ENCODE measurements at places on chromosomes 7 and 10.

GRCh38 chr10:12661671-12662070 lies 312.3 kb downstream of the CAMK1D start:
- DNase-seq: no peak

GRCh38 chr7:140005754-140006503 lies 56.8 kb downstream of the PARP12 start:
- peak; percentile 22 for DNase-seq

DNA sequence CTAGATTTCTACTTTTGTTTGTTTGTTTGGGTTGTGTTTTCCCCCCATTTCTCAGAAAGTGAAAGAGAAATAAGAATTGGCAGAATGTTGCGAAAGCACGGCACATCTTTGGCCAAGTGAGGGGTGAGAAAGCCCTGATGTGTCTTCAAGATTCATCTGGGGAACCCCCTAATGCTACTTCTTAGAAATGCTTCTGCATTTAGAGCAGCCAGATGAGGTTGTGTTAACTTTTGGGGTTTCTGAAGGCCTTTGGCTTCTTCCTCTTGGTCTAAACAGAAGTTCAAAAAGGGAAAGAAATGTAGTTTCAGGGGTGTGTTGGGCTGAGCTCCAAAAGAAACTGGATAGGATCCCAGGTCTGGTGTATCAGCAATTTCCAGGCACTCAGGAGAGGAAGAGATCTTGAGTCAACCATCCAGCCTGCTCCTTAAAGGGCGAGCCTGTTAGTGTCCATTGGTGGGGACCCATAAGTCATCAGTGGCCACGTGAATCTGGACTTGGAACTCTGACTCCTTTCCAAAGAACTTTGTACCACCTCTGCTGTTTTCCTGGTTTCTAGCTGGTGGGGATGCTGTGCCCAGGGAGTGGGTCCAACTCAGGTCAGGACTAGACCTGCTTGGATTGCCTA lies 6.5 kb downstream of the DUSP5 start:
- DNase-seq: peak; percentile 75

- DNase-seq: peak; percentile 39
Measured at GRCh38 chr10:71074176-71074755, 138.1 kb upstream of the UNC5B start.

GRCh38 chr10:77922566-77923179 lies 3.9 kb downstream of the DLG5 start:
- no peak for DNase-seq

- DNase-seq: no peak
Measured at GRCh38 chr10:45461034-45461433, 87.0 kb downstream of the ALOX5 start.

- no peak for DNase-seq
Measured at GRCh38 chr10:61164458-61165160, 220.6 kb upstream of the RHOBTB1 start.

- peak; percentile 26 for DNase-seq
Measured at GRCh38 chr10:49781247-49781646, 19.1 kb upstream of the OGDHL start.

DNA sequence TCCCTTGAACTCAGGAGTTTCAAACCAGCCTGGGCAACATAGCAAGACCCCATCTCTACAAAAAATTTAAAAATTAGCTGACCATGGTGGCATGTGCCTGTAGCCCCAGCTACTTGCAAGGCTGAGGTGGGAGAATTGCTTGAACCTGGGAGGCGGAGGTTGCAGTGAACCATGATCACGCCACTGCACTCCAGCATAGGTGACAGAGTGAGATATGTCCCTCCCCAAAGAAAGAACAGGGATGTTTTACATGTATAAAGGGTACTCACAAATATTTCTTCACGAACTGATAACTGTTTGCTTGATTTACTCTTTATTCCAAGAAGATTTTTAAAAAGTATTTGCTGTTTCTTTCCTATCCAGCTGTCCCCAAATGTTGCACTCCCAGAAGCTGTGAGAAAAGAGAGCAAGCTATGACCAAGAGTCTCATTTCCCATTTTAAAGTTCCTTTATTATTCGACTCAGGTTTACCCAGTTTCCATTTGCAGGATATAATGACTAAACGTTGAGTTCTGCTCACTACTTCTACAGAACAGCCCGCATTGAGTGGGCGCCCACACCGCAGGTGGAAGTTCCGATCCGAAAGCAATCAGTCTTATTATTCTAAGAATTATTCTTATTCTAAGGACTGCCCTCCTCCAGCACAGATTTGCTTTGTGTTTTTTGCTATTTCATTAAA lies 90.7 kb downstream of the APBB1IP start:
- DNase-seq: no peak

DNA sequence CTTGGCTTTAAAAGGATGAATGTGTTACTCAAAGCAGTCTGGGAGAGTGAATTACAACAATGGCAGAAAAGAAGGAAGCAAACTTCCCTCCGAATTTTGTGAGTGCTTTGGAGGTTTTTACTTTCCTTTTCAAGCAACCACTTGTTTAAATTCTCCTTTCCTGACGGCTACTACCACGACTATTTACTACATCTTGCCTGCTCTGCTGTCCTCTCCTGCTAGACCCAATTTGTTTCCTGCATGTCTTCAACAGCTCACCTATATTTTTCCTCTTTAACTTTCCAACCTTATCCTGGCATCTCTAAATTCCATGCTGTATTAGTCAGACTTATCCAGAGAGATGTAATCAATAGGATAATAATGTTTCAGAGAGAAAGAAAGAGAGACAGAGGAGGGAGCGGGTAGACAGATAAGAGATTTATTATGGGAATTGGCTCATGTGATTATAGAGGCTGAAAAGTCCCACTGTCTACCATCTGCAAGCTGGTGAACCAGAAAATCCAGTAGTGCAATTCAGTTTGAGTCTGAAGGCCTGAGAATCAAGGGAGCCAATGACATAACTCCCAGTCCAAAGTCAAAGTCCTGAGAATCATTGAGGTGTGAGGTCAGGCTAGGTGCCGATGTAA lies 42.8 kb upstream of the SLC13A1 start:
- no peak for DNase-seq

GRCh38 chr7:82044497-82045080 lies 274.7 kb upstream of the HGF start:
- DNase-seq: peak; percentile 57

DNA sequence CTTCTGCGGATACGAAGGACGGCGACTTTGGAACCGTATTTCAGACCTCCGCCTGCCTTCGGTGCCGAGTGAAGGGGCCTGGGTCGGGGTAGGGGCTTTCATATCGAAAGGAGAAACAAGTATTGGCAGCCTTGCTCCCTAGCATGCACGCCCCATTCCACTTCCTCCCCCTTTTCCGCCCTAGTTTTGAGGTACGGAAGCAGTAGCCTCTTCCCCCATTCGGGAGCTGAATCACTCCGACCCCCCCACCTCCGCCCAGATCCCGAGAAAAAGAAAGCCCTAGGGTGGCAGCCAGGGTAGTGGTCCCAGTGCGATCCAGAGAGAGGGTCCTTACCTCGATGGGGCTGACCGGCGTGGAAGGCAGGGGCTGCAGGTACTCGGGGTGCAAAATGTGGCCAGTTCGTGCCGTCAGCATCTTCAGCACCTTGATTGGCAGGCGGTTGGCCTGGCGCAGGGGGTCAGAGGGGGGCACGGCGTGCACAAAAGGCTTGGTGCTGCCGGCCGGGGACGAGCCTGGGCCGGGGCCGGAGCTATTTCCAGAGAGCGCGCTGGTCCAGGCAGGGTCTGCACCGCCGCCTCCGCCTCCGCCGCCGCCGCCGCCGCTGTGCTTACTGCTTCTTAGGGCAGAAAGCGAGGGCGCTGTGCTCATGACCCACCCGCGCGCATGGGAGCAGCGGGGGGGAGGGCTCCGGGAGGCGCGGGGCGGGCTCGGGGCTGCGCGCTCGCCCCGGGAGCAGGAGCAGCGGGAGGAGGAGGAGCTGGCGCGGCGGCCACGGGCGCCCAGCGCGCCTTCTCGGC lies 594 bp downstream of the ZNF503 start:
- peak; percentile 66 for DNase-seq

DNA sequence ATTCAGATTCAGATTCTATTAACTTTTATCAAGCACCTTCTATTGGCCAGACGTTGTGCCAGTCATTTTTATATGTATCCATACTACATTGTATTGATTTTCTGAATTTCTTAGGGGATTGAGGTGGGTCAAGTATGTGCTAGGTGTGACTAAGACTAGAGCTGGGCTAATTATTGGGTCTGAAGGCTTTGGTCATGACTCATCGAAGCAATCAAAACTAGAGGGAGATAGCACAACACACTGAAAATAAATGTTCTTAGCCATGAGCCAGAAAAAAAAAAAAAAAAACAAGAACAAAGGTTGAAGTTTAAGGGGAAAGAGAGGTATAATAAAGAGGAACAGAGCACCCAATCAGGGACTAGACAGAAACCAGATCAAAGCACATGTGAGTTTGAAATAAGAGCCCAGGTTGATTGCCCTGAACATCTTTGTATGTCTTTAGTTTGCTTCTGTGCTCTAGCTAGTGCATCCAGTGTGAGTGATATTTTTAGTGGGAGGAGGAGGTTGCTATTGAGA lies 171.6 kb upstream of the FOXP2 start:
- peak; percentile 57 for DNase-seq

DNA sequence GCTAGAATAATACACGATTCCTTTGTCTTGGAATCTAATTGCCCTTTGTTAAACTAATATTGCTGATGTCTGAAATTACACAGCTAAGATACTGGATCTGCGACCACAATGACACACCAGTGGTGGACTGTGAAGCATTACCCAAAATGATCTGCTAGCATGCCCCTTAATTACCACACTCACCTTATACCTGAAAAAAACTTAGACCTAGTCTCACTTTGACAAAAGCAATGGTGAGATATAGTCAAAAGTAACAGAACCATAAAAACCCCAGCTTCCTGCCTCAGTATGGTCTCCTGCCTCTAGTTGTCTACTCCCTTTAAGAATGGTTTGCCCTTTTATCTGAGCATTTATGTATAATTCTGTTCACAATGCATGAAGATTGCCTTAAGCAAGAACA lies 20.8 kb upstream of the ERVW-1 start:
- no peak for DNase-seq

DNA sequence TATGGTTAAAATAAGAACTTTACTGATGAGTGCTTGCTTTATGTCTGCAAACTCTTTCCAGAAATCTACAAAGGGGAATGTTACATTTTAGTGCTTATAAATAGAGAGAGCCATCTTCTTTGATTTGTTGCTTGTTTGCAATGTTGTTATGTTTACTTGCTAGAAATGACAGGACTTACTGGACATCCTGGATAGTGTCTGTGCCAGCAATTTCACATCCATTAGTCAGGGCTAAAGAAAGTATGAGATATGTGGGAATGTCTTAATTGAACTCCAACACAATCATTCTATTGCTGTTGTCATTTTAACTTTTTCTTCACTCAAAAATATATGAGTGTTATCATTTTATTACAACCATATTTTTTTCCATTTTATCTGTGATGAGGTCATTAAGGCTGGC lies 453.2 kb downstream of the TNS3 start:
- no peak for DNase-seq

DNA sequence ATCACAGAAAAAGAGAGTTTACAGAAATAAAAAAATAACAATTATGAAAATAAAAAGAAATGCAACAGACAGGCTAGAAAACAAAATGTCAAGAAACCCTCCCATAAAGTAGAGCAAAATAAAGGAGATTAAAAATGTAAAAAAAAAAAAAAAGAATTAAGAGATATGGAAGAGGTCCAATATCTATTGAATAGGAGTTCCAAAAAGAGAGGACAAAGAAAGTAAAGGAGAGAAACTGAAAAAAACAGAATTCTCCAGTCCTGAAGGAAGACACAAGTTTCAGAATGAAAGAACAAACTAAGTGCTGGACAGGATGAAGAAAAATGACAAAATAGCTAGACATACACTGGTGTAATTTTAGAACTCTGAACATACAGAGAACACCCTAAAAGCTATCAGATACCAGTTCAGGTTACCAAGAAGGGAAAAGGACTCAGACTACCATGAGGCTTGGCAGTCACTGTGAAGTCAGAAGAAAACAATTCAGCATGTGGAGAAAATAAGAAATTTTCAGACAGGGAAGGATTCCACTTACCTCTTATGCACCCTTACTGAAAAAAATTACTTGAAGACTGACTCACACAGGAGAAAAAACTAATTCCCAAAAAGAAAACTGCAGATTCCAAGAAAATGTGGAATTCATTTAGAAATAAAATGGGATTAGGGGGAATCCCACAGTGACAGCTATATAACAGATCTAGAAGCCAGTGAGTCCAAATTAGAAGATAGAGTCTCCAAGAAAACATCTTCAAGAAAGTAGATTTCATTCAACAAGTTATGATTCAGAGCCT lies 40.4 kb upstream of the ABLIM1 start:
- DNase-seq: peak; percentile 20

DNA sequence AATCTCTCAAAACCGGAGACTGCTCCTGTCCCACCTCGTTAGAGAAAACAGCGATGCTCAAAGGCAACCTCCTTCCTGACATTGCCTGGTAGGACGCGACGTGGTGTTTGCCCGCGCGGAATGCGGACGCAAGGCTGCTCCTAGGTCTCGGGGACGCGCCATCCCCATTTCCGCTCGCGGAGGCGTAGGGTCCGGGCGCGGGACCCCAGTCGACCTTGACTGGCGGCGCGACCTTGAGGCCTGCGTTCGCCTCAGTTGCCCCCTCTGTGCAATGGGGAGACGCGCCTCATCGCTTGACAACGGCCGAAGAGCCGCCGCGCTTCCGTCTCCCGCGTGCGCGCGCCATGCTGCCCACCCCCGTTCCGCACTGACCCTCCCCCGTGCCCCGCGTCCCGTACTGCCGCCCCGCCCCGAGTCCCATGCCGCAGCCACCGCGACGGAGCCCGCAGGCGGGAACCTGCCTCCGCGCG lies 412 bp upstream of the PPIA start:
- peak; percentile 71 for DNase-seq

DNA sequence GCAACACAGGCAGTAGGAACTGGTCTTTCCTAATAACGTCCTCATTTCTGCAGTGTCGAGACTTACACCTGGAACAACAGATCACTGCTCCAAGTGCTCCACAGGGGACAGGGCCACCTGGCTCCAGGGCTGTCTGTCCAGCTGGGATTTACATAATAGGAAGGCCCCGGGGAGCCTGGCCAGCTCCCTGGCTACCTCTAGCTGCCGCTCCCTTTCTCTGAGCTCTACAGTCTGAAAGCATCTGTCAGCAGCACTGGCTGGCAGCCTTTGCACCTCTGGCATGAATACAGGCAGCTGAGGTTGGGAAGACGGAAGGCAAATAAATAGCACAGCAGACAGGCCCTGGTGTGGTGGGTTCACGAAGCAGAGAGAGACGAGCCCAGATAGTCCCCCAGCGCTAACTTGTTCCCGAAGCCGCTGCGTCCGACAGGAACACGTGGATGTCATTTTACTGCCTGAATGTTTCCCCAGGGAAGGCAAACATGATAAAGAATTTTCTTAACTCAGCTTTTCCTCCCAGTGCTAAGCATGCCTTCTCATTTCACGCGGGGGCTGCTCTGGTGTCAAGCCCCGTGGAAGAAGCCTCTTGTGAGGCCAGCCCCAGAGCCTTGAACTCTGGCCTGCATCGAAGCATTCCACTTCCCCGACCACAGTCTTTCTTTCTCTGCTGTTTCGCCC lies 105.4 kb downstream of the ITIH5 start:
- no peak for DNase-seq

DNA sequence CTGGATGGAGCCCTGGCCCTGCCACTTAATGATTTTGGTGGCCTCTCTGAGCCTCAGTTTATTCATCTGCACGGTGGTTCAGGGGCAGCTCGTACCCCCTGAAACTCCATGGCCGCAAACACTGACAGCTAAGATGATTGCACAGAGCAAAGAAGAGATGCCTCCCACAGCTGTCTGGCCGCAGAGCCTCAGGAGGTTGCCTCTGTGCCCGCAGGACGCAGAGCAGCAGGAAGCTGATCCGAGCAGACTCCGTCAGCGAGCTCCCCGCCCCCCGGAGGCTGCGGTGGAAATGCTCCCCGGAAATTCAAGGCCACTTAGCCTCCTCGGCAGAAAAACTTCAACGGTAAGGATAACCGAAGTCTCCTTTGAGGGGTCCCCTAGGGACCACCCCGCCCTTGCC lies 30.2 kb upstream of the C10orf53 start:
- peak; percentile 31 for DNase-seq

GRCh38 chr10:107919626-107920235 lies 755.2 kb upstream of the SORCS1 start:
- DNase-seq: no peak
